ENCODE measurements at places on chromosomes 4 and X.

- no peak for DNase-seq
Measured at GRCh38 chr4:76488455-76488854, 53.4 kb downstream of the SHROOM3 start.

- DNase-seq, result no peak
Measured at GRCh38 chr4:59540311-59540710, 1659.8 kb upstream of the ADGRL3 start.

GRCh38 chr4:102642631-102643298, 118.0 kb downstream of the MANBA start:
- no peak for DNase-seq

DNA sequence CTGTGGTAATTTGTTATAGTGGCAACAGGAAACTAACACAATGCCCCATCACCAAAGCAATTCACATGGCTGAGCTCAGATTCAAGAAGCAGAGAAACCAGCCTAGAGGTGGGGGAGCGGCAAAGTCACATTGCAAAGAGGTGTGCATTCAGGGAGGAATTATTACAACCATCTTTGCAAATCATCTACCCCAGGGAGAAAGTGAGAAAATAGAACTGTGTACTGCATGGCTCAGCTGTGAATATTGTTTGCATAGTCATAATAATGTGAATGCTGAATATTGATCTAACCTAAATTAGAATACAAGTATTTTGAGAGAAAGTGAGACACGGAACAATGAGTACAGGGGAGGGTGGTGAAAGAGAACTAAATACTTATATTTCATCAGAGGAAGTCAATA, 387.9 kb downstream of the BCOR start:
- no peak for DNase-seq

DNA sequence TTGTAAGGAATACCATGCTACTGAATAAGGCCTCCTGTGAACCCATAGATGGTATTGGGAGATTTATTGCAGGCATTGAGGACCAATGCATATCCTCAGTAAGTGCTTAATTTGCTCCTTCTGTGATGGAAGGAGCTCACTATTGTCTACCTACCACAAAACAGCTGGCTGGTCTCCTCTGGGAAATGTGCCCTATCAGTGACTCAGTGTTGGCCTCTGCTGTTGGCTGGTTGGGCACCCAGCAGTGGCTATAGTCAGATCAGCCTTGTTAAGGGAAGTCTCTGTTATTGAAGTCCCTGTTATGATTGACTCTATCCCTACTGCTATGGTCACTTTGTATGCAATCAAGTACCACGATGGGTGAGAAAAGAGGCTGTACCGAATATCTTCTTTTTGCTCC, 27.5 kb upstream of the OTUD4 start:
- no peak for DNase-seq

DNA sequence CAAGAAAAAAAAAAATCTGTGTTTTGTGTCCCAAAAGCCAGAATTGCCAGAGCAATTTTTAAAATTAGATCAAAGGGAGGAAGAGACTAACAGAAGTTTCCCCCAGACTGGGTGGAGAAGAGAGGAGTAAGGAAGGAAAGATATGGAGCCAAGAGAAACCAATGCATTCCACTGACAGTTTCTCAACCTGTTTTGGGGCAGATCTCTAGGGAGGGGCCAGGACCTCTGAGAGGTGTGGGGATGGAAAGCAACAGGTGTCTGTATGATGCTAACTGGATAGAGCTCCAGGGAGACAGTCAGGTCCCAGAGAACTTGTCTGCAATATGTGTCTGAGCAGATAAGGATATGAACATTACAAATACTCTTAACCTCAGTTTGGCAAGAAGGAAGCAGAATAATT, 22.7 kb upstream of the GAB1 start:
- no peak for DNase-seq

GRCh38 chr4:5691491-5692132, 16.7 kb downstream of the EVC2 start:
- DNase-seq, result no peak

DNA sequence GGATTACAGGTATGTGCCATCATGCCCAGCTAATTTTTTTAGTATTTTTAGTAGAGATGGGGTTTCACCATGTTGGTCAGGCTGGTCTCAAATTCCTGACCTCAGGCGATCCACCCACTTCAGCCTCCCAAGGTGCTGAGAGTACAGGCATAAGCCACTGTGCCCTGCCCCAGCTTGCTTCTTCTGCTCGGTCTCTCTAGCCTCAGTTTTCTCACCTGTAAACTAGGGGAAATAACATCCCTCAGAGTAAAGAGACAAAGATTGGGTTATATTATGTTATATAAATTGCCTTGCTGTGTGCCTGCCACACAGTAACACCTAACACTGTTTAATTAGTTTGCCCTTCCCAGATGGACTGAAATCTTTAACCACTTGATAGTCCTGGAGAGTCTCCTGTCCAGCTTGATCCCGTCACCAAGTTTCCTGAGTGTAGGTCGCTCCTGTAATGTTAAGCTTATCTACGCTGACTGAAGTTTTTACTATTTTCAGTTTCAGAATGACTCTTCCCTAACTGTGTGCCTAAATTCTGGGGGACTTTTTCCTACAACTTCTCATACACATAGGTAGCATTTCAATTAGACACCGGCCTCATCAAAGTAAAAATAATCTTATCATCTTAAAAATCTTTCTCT, 412.7 kb upstream of the TENM3 start:
- DNase-seq, result no peak

GRCh38 chr4:153724606-153725005, 35.2 kb downstream of the RNF175 start:
- no peak for DNase-seq

DNA sequence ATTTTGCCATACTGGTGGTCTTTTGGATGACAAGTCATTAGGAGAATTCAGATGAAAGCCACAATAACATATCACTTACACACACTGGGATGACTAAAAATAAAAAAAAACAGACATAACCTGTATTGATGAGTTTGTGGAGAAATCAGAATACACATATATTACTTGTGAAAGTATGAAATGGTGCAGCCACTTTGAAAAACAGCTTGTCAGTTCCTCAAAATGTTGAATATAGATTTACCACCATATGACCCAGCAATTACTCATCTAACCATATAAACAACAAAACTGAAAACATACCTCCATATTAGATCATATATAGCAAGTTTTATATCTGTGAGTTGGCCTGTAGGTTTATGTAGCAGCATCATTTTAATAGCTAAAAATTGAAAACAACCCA, 608.7 kb downstream of the TLL1 start:
- no peak for DNase-seq

GRCh38 chrX:144801786-144802185, 445.5 kb upstream of the SPANXN1 start:
- DNase-seq, result no peak

- no peak for DNase-seq
Measured at GRCh38 chrX:69396916-69397315, 107.2 kb upstream of the NALF2 start.

GRCh38 chrX:10169175-10169574, 12.4 kb downstream of the CLCN4 start:
- no peak for DNase-seq

DNA sequence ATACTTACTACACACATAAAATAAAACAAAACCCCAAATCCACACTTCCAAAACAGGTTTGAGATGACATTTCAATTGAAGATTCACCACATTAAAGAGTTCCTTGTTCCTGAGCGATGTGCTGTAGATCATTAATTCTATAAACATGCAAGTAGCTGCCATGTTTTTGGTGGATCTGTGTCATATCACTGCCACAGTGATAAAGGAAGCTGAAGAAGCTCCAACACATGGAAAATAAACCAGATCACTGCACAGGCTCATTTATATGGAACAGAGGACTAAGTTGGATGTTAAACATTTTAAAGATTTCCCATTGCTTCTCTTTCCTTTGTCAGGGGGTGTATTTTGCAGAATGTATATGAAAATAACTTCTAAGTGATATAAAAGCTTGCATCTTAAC, 2.8 kb upstream of the RBM46 start:
- no peak for DNase-seq

GRCh38 chr4:91909963-91910362, 393.8 kb upstream of the GRID2 start:
- no peak for DNase-seq

GRCh38 chrX:47643926-47644325, 6.4 kb downstream of the ELK1 start:
- no peak for DNase-seq

DNA sequence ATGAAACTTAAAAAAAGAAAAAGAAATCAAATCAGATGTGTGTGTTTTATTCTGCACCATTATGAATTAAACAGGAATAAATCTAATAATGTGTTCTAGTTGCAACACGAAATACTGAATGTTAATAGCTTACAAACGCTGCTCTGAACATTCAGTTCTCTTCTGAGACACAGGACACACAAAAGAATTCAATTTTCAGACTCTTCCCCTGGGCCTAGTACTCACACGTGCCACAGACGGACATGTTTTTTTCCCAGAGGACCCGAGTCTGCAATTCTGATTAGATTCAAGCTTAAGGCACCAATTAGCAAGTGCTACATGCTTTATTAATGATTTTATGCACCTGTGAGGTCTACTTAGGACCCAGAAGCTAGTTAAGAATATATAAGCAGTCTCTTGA, 20.5 kb downstream of the C4orf54 start:
- DNase-seq, result no peak

DNA sequence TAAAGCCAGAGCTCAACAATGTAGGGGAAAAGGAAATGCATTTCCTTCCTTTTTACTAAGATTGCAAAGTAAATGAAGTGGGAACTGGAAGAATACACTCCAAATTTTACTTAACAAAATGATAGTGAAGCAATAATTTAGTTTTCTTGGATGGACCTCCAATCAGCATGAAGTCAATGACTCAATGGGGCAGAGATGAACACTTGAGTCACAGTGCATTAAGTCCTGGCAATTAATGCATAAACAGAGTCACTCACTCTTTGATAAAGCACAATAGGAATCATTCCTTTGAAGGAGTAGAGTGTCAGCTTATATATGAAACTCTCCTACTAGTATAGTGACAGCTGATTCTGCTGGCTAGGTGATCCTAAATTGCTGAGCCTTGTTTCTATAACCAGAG, 66.7 kb upstream of the FRAS1 start:
- DNase-seq, result no peak

DNA sequence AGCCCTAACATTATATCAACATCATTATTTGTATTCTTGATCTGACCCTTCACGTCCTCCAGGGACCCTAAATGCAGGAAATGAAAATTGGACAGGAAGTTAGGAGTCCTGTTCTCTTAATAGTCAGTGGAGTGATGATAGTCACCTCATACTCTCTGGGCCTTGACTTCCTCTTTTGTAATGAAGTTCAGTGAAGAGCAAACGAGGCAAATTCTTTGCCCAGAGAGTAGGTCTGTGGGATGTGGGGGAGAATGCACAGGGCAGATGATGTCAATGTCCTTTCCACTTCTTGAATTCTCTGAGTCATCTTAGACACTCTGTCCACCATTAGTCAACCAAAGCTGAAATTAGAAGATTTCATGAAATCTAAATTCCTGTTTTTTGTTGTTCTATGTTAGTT, 17.1 kb upstream of the GPRIN3 start:
- DNase-seq, result no peak

- no peak for DNase-seq
Measured at GRCh38 chrX:2548711-2549423, 48.1 kb upstream of the DHRSX start.

- DNase-seq, result no peak
Measured at GRCh38 chr4:170651786-170652185, 562.0 kb upstream of the AADAT start.

GRCh38 chrX:133922390-133922771, 63.0 kb downstream of the GPC3 start:
- no peak for DNase-seq

DNA sequence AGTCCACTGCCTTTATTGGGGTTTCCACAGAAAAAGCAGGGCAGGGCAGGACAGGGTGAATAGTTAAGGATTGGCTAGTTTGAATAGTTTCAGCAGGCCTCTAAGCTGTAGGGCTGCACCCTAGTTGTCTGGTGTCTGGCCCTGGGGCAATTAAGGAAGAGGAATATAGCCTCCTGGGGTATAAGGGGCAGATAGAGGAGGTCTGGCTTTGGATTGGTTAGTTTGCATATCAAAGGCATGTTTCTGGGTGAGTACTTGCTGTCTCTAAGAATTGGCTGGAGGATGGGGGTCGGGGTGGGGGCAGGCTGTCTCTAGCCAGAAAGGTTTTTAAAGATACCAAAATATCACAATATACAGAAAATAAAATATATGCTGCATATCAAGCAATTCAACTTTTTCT, 100.4 kb downstream of the TMEM164 start:
- no peak for DNase-seq

- no peak for DNase-seq
Measured at GRCh38 chr4:106615961-106616360, 247.4 kb upstream of the GIMD1 start.

GRCh38 chrX:40148385-40149285, 50.9 kb upstream of the BCOR start:
- DNase-seq, result no peak

DNA sequence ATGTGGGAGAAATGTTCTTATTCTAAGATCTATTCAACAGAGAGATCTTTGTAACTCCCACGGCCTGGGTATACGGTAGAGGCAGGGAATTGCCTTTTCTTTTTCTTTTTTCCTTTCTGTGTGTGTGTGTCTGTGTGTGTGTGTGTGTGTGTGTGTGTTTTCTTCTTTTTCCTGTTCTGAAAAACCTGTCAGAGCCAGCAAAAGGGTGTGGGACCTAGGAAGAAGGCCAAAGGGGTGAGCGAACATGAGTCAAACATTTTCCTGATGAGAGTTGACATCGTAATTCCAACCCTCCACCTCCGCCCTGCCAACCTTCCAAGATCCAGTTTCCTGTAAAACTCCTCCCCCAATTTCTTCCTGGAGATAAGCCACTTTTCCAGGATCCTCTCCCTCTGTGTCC, 2.8 kb upstream of the CHIC2 start:
- DNase-seq, result no peak

DNA sequence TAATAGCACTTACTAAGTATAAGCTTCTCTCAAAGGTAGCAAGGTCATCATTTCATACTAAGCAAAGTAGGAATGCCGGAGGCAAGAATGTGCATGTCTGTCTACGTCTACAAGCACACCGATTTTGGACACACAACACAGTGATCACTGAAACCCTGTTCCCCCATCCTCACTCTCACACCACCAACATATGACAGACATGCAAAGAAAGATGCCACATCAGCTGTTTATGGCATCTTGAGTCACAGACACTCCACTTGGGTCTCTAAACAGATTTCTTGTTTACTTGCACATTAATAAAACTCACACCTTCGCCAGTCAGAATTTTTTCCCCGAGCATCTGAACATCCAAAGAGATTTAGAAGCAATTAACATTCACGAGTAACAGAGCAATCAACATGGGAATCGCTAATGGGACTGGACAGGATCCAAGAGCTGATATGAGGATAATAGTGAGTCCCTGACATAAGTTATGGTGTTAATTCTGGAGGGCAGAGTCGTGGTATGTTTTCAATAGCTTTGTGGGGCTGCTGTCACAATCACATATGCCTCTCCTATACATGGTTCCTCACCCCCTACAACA, 324.1 kb downstream of the DHX15 start:
- no peak for DNase-seq

- DNase-seq, result no peak
Measured at GRCh38 chr4:122341886-122342285, 36.9 kb upstream of the ADAD1 start.

Data from smooth muscle cell of the brain vasculature (primary cell).